NCI-H187 treated with DMSO at 0.1 percent for 48 hours (cell line): ENCODE measurements at places on chromosomes 1 and 21.

GRCh38 chr1:6523566-6523965 is 30.7 kb downstream of the NOL9 start:
- no peak for DNase-seq

- DNase-seq, result no peak
Observed at GRCh38 chr1:47843781-47844557, 153.2 kb downstream of the TRABD2B start.

- DNase-seq, result no peak
Observed at GRCh38 chr1:51728611-51729155, 111.8 kb downstream of the OSBPL9 start.

DNA sequence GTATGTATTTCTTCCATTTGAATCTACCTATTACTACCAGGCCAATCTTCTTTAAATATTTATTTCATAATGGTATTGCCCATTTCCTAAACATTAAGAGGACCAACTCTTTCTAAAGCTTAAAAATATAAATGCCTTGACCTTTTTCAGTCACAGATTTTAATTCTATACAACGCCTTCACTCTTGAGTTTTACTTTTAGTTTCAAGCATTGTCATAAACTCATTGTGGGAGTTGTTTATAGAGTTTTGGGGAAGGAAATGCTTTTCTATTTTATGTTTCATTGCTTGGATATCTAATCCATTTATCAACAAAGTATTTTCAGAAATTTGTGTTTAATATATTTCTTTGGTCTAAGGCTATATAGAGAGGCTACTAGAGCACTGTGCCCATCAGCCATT is 155.8 kb downstream of the DPYD start:
- no peak for DNase-seq

- no peak for DNase-seq
Observed at GRCh38 chr1:211829343-211830054, 1.1 kb downstream of the LPGAT1 start.

- no peak for DNase-seq
Observed at GRCh38 chr1:117708323-117709248, 102.7 kb downstream of the TENT5C start.

DNA sequence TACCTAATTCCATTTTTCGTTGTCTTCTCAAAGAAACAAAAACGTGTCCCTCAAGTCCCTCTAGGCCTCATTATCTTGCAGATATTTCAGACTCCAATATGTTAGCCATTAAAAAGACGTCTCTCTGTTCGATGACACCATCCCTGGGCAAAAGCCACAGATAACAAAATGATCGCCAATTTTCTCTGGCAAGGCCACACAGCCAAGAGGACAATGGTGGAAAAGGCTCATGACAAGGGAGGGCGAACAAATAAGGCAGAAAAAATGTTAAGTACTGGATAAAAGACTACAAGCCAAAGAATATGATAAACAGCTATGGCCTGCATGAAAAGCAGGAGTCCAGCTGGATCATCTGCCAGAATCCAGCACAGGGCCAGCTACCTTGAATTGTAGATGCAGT is 82.9 kb downstream of the TBX15 start:
- DNase-seq, result no peak

- DNase-seq, result no peak
Observed at GRCh38 chr1:9494936-9495758, 44.1 kb upstream of the SLC25A33 start.

DNA sequence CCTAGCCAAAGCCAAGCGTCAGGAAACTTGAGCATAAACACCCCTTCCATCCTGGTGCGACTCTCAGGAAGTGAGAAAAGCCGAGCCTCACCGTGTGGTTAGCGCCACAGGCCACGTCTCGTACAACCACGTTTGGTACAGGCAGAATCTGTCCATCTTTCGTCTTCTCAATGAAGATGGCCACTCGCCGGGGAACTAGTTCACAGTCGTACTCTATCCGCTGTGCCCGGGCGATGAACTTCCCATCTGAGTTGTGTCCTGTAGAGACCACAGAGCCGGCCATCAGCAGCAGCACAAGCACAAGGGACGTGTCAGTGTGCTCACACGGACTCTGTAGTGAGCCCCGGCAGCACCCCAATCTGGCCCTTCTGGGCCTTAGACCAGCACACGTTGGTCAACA is 23.1 kb downstream of the RCC2 start:
- no peak for DNase-seq

DNA sequence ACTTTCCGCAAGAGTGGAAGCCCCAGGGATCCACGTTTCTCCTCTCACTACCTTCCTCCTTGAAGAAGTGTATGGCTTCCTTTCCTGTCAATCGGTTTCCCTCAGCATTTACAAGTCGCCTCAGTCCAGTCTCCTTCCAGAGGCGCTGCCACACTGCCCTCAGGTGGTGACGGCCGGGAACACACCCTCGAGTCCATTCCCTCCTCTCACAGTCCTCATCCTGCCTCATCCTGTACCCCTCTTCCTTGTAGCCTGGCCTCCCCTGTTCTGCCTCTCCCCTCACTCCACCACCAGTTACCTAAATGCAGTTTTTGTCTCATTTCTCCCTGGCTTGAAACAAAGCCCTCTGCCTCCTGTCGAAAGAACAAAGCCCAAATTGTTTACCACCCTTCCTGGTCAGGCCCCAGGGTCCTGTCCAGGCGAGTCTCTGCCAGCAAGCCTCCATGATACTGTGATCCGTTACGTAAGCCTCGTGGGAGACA is 23.2 kb upstream of the LSM10 start:
- peak; percentile 49 for DNase-seq

DNA sequence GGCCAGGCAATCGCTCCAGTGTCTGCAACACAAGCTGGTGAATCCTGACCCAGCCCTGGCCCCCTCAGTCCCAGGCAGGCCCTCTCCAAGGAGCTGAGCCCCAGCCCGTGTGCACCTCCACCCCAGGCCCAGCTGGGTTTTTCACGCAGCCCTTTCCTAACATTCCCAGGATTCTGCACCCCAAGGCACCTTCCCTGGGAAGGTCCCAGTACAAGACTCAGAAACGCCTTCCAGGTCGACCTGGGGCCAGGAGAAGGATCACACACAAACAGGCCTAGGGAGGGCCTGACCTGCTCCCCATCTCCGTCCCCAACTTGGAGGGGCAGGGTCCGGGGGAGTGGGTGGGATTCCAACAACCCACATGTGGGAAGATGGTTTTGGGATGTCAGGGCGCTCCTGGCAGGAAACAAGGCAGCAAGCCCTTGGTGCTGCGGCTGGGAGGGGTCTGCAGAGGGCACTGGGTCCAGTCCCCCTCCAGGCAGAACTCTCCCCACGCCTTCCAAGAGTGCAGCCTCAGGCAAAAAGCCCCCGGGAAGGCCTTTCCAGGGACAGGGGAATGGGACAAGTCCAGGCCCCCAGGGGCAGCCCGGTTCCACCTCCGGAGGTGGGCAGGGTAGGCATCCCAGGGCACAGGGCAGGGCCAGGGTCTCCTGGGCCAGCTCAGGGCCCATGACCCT is 58.3 kb downstream of the KCNAB2 start:
- DNase-seq, result no peak

DNA sequence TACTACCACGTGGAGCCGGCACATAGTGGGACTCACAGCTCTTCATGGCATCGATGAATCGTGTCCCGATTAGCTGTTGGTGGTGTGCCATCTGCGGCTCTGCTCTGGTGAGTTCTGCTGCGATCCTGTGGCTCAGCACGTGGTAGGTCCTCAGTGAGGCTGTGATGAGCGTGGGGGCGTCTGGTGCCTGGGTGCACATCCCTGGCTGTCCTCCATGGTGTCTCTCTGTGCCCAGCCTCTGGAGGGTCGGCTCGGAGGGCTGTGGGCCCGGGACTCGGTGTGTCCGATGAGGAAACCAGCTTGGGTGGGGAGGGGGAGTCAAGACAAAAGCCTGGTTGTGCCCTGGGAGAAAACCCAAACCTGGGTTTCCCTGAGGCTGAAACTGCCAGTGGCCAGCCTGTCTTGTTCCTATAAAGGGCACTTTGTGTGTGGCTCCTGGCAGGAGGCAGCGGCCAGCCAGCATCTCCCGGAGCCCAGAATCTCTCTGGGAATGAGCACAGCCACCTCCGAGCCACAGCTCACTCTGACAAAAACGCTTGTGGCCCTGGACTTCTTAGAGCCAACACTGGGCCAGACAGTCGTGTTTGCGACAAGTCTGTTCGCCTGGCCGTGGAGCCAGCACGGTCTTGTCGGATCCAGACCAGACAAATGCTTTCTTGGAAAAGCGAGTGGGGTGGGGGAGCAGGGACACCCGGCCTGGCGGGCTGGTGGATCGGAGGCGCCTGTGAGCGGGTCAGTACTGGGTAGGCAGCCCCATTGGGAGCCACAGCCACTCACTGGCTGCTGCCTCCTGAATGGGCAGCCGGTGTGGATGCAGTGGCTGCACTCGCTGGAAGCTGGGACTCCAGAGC is 31.8 kb downstream of the SPSB1 start:
- no peak for DNase-seq

DNA sequence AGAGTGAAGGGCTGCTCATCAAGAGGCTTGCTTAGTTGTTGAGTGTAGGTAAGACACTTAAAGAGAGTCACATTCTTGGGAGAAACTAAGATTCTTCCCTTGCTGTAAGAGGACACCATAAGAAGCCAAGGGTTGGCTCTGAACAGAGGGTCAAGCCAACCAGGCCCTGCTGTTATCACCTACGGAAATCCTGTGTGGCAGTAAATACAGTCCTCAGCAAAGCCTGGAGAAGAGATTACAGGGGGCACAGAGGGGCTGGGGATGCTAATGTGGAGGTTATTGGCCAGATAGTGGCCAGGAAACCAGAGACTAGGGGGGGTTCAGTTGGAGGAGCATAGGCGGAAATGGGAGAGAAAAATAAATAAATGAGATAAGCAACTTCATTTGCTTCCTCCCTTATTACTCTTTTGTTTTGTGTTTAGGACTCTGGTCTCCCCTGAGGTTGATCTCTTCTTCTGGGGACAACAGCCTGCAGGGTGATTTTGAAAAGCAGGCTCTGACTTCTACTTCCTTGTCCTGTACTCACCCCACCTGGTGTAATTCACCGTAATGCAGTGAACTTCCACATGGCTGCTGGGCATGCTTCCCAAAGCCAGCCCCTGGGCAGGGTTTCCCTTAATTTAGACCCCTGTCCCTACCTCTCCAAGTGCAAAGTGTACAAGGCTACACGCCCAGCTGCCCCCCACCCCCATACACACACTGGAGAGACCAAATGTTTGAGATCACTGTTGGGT is 40.9 kb downstream of the MTARC1 start:
- DNase-seq, result no peak

GRCh38 chr1:110713221-110713620 is 38.5 kb upstream of the KCNA3 start:
- no peak for DNase-seq

DNA sequence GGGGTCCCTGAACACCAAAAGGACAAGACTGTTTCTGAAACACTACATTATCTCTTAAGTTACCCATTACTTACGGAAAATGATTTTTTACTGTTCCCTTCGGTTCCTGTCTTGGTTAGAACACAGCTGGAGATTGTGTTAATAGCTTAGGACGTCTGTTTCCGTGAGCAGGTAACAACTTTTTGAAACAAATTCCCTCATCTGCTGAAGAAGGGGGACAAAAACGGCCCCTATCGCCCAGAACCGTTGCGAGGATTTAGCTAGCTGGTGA is 67.8 kb downstream of the SLC35A3 start:
- DNase-seq, result no peak

GRCh38 chr1:116571215-116571919 is 541 bp upstream of the CD58 start:
- DNase-seq, result no peak

DNA sequence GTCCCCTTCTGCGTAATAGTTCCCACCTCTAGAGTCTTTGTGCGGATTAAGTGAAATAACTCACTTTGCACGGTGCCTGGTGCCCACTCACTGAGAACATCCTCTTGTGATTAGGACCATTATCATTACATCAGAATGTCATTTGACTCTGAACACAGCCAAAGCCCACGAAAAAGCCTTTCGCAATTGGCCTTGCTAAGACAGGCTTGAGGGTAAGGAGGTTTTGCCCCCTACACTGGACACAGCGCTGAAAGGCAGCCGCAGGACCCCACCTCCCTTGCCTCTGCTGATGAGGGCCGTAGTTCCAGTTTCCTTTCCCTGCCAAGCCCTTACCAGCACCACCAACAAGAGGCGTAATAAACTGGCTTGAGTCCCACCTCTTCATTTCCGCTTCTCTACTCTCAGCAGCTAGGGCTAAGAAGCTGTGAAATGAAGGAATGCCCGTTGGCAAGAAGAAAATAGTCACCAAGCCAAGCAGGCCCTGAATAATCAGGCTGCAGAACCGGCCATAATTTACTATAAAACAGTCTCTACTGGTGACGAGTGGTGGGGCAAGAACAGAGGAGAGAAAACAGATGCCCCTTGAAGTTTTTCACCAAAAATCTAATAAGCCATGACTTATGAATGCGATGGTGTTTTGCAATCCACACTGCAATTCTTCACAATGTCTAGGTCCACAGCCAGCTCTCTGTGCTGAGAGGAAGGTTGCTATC is 53.1 kb downstream of the SH3GLB1 start:
- DNase-seq, result no peak

DNA sequence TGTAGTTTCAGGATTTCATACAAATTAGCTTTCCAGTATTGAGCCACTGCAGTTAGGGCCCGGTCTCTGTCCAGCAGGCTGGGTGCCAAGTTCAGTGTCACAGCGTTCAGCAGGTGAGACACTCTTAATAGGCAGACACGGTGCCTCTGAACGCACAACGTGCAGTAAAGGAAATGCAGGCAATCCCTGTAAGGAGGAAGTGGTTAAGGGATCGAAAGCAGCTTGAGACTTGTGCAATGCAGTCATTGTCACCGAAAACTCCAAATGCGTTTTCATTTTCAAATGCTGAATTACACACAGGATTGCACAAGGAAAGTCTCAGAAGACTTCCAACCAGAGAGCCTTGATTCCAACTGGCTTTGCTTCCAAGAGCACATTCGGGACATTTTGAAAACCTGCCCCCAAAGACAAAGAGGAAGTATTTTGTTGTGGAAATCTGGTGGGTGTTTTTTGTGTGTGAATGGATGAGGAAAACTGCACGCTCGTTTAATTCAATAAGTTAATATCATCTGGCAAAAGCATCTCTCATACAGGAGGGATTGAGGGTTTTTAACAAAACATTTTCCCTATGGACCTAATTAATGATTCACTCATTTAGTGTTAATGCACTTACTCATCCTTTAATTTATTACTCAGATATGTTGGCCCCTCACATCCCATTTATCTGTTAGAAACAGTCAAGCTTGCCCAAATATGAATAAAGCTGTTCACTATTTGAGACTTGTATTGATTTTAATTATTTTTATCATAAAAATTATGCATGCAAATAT is 61.6 kb downstream of the PTGS2 start:
- DNase-seq, result no peak

DNA sequence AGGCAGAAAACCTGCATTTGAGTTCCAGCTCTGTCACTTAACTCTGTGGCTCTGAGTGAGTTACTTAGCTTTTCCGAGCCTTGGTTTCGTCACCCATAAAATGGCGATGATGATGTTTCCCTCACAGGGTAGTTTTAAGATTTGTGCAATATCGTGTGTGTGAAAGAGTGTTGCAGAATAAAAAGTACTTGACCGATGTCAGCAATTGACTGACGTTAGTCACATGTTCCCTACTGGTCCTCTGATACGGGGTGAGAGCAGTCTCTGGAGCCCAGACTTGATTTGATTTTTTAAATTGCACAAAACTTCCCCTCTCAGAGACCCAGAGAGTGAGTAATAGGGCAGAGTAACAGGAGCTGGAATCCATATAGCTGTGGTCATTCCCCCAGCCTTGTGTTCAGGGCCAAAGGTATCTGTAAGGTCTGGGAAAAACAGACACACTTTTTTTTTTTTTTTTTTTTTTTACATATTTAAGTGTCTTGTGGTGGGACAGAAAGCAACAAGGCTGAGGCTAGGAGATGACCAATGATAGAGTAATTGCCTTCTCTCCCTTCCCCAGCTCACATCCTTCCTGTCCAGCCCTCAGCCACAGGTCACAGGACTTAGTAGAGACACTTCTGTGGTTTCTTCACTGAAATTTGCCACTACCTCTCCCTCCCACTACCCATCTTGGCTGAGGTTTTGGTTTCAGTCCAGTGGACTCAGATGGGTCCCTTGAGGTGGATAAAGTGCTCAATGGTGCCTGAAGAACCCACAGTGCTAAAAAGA is 2.0 kb downstream of the FCER1G start:
- no peak for DNase-seq
